ENCODE measurements at places on chromosomes 6 and 20.
A peak's percentile ranks its signal among the peaks of the same experiment; 100 is the strongest.

- no peak for DNase-seq
Measured at GRCh38 chr6:15713325-15713724, 50.5 kb upstream of the DTNBP1 start.

DNA sequence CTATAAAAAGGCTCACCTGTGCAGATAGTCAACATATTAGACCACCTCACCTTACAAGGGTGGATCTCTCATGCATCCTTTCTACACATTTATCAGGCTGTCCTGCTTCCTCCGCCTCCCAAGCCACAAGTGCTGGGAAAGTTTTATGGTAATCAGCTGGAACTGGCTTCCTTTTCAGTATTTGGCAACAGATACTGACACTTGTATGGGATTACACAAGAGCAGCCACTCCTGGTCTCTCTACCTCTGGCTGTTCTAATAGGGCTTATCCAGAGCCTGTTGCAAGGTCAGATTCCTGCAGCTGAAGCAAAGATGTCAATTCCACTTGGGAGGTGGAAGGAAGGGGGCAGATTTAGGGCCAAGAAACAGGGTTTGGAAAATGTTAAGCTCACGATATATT is 503 bp upstream of the GPLD1 start:
- no peak for DNase-seq

DNA sequence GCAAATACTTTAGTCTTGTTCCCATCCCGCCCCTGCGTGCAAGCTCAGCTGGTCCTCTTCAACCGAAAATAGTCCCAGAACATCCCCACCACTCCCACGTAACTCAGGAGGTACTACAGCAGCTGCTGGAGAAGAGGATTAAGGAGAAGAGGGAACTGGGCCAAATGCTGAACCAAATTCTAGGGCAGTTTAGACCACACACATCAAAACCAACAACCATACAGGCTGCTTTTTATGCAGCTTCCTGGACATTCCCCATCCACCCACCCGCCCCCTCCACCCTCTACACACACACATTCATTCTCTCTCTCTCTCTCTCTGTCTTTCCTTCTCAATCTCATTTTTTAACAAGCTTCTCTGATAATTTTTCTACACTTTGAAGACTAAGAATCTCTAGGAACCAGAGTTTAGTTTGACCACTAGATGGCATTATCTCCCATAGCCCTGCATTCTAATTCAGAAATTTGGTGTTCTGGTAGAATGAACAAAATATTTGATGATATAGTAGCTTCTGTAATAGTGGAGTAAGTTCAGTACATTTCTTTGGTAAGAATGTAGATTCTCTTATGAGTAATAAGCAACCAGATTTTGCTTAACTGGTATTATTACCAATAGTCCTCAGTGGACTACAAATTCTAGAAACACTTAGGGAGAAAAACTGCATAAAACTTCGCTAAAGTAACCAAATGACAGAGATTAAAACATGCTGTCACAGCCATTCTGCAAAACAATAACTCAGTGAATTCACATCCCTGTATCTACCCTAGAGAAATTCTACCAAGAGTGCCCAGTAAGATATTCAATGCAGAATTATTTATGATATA is 52.1 kb upstream of the BEND6 start:
- DNase-seq, result no peak

GRCh38 chr20:17210983-17211382 is 15.9 kb upstream of the PCSK2 start:
- no peak for DNase-seq

DNA sequence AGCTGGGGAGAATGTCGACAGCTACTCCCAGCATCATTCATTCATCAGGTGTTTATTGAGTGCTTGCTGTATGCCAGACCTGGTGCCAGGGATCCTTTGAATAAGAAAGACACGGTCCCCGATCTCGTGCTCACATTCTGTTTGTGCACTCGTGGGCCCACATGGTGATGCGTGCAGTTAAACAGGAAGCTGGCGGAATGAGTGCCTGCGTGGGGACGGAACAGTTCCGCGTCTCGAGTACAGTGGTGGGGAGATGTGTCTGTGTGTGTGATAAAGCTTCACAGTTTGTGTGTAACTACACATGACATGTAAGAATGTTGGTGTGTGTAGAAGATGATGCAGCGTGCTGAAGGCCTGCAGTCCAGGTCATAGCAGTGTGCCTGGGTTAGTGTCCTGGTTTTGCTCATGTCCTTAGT is 6.5 kb downstream of the RBM38 start:
- peak; percentile 66 for DNase-seq

- no peak for DNase-seq
Measured at GRCh38 chr20:22805219-22805618, 220.8 kb upstream of the FOXA2 start.

- no peak for DNase-seq
Measured at GRCh38 chr6:137697267-137697938, 169.7 kb upstream of the TNFAIP3 start.

GRCh38 chr6:116088946-116089345 is 11.7 kb upstream of the NT5DC1 start:
- DNase-seq, result no peak

DNA sequence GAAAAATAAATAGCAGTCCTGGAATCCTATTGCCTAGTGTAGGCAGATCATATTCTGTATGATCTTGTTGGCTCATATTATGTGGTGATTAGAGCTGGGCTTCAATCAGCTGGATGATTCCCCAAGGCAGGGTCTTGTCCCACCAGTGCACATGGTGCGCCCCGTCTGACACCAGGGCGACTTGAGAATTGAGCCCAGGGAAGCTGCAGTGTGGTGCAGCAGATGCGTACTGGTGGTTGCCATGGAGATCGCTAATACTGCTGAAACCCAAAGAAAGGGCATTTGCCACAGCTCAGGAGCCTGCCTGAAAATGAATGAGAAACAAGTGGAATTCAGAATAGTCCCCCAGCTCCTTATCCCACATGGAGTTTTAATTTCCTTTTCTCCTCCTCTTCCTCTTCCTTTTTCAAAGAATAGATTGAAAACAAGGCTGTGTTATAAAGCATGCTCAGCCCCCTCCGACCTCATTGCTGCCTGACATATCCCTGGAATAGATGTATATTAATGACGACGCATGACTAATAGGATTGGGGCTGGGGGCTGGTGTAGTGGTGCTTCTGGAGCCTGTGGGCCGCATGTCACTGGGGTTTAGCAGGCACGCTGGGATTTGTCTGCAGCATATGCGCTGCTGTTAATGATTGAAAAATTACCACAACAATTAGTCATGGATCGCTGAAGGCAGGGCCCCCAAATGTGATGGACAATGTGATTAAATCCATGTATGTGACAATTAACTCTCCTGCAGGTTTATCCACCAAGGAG is 210.5 kb downstream of the FARS2 start:
- DNase-seq, result no peak

GRCh38 chr20:62275219-62275618 is 27.6 kb upstream of the ADRM1 start:
- DNase-seq, result no peak

GRCh38 chr20:53439616-53440015 is 154.0 kb downstream of the ZNF217 start:
- no peak for DNase-seq

GRCh38 chr20:45405571-45406259 is 2.4 kb upstream of the DBNDD2 start:
- DNase-seq, result peak; percentile 62

DNA sequence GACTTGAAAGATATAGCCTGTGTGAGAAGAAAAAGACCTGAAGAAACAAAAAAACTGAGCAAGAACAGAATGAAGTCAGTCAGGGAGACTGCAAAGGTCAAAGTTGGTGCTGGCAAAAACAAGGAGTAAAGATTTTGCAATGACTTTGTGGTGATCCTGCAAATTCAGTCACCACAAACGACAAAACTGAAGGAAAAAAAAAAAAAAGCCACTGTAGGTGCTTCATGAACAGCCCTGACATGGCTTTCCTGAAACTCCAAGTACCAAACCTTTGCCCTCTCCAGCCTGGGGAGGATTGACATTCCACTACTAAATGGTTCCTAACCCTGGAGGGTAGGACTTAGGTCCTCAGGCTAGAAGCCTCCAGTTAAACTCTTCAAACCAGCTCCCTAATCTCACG is 114.7 kb upstream of the BEND3 start:
- no peak for DNase-seq

DNA sequence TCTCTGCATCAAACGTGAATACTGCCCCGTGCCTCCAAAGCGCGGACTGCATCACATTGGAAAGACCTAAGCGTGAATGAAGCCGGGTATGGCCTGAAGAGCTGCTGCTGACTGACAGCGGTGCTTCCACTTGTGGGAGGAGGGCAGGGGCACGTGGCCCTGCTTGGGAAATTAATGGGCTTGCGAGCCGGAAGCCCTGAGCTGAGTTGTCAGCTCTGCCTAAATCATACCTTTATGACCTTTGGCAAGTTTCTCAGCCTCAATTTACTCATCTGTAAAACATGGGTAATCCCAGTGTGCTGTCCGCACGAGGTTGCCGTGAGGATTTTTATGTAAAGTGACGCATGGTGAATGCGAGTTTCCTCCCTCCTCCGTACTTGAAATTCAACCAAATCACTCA is 67.0 kb upstream of the FOXQ1 start:
- no peak for DNase-seq

- DNase-seq, result no peak
Measured at GRCh38 chr6:36650848-36651478, 27.6 kb upstream of the CDKN1A start.

GRCh38 chr20:5829241-5829809 is 79.1 kb downstream of the SHLD1 start:
- DNase-seq, result no peak

DNA sequence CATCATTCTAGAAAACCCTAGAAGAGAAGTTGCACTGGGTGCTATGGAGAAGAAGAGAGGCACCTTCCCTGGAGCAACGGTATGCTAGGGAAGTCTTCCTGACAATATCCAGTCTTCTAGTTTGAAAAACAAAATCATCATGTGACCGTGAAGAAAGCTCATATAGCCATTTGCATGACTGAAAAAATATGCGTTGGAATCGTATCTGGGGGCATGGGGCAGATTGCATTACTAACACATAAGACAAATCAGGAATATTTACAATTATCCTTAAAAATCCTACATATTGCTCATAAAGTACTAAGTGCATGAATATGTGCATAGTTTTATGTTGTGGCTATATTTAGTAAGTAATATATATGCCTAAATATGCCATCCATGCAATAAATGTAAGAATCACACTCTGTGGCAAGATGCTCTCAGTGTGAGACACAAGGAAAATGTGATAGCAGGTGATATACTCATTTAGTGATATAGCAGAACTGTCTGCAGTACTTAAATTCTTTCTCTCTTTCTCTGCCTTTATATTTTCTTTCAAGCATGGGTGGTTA is 26.8 kb downstream of the HTR1E start:
- no peak for DNase-seq
